Activated CD4-positive, alpha-beta T cell treated with anti-CD3 and anti-CD28 coated beads, Interleukin-2, amount 50 U/mL, for 48 hours (primary cell): ENCODE measurements at places on chromosomes 4 and X.

DNA sequence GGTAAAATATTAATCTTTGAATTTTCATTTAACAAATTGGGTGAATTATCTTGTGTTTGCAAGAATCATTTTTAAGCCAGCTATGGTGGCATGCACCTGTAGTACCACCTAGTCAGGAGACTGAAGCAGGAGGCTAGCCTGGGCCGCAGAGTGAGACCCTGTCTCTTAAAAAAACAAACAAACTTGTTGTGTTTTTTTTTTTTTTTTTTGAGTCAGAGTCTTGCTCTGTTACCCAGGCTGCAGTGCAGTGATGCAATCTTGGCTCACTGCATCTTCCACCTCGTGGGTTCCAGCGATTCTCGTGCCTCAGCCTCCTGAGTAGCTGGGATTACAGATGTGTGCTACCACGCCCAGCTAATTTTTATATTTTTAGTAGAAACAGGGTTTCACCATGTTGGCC, 2.2 kb downstream of the TXLNG start:
- no peak for DNase-seq

GRCh38 chr4:15244354-15244753, 183.5 kb upstream of the C1QTNF7 start:
- DNase-seq, result no peak

GRCh38 chrX:108049649-108050048, 4.8 kb downstream of the VSIG1 start:
- DNase-seq, result no peak

DNA sequence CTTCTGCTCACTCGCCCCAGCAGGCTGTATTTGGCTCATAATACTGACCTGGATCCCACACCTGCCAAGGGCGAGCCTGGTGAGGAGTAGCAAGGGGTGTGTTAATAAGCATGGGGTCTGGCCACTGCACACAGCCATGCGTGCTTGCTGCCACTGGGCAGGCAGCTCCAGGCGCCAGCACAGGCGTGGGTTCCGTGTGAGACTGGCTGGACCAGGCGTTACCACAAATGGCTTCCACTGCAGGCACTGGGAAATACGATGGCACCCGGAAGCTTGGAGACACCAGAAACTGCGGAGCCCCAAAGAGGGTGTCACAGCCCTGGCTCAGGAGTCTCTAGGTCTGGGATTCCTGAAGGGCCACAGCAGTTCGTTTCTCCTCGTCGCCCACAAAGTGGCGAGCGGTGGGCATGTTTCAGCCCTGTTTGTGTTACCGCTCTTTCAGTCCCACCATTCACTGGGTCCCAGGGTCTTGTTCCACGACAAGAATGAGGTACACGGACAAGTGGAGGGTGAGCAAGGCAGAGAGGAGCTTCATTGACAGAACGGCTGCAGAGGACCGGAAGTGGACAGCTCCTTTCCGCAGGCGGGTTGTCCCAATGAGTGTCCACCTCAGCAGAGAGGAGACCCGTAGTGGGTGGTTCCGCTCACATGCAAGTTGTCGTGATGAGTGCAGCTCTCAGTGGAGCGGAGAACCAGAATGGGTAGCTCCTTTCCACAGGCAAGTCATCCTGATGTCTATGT, 428.9 kb downstream of the EPHA5 start:
- DNase-seq, result no peak

GRCh38 chr4:149749784-149750183, 65.9 kb downstream of the IQCM start:
- no peak for DNase-seq

DNA sequence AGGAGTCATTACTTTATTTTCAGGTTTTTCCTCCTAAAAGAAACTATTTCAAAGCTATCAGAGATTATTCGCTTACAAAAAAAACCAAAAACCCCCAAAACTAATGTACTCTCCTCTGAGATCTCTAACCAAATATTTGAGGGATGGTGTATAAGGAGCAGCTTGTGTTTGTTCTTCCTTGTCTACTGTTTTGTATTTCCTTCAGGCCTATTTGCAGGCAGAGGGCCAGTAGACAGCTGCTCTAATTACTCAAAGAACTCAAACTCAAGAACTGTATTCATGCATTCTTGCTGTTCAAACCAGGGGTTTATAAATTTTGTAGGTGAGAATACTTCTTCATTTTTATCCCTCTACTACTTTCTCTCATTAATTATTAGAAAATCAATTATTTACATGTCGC, 51.3 kb downstream of the SH3RF1 start:
- DNase-seq, result no peak

GRCh38 chr4:169098969-169099690, 89.1 kb upstream of the CBR4 start:
- DNase-seq, result no peak

GRCh38 chr4:110751986-110752385, 129.1 kb upstream of the PITX2 start:
- DNase-seq, result no peak

- DNase-seq, result no peak
Observed at GRCh38 chrX:151899622-151900021, 13.1 kb upstream of the MAGEA4 start.

- no peak for DNase-seq
Observed at GRCh38 chrX:120768254-120768653, 107.4 kb downstream of the CT47B1 start.

DNA sequence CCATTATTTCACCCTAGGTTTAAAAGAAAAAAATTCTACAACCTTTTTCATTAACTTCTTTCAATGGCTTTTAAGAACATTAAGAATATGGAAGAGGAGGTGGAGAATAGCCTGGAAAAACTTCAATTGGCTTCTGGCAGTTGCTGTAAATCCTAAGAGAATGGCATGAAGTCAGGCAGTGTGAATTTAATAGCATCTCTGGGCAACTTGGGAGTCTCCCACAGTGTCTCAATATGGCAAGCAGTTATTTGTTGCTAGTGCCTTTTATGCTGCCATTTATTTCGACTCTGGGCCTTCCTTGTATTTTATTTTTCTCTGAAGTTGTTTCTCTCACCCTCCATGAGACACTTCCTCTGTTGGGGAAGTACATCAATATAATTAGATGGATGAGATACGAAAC, 322.1 kb downstream of the CBLL2 start:
- DNase-seq, result no peak

GRCh38 chr4:6705646-6706045, 4.0 kb downstream of the MRFAP1L1 start:
- DNase-seq, result no peak

DNA sequence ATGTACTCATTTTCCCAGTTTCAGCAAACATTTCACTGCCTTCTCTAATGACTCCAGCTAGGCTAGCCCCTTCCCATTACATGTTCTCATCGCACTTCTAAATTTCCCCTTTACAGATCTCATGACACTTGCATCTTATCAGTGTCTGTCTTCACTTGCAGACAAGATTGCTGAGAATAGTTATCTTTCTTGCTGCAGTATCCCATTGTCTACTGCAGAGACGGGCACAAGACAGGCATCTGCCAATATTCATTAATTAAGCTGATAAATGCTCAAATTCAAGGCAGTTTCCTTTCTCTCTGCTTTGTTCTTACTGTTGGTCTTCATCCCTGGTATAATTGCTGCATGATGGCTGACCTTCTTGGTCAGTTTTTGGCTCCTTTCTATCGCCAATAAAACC, 175.9 kb downstream of the ANTXR2 start:
- DNase-seq, result no peak

DNA sequence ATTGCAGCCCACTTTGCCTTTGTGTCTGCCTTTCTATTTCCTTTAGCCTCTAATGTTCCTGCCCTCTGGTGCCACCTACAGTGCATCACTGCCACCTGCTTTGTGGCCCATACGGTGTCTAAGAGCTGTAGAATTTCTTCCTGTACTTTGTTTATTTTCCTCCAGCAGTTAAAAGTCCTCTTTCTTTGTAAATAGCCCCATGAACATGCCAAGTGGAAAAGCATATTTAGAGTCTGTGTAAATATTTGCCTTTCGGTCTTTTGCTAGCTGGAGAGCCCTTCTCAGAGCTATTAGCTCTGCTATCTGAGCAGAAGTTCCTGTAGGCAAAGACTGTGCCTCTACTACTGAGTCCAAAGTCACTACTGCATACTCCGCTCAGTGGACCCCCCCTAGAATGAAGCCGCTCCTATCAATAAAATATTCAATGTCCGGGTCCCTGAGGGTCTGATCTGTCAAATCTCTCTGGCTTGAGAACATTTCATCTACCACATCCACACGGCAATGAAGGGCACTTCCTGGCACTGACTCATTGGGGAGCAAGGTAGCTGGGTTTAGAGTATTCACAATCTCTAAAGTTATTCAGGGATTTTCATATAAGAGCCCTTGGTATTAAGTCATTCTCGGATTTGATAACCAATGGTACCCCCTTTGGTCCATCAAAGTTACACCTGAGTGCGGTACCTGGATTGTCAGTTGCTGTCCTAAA, 36.3 kb downstream of the SULT1E1 start:
- peak; percentile 34 for DNase-seq

- no peak for DNase-seq
Observed at GRCh38 chr4:102723511-102723910, 37.3 kb downstream of the MANBA start.

DNA sequence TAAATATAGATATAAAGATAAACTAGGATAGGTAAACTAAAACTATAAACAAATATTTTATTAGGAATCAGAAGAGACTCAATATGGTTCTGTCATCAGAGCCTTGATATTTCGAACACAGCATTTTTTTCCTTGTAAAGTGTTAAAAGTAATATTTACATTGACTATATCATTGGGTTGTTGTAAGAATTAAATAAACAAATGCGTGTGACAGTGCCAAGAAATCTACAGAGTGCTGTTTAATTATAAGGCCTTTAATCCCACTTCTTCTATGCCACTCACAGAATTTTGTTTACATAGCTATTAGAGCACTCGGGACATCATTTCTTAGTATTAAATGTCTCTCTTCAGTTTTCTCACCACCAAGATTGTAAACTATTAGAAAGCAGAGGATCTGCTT, 807.4 kb downstream of the FSTL5 start:
- DNase-seq, result no peak

DNA sequence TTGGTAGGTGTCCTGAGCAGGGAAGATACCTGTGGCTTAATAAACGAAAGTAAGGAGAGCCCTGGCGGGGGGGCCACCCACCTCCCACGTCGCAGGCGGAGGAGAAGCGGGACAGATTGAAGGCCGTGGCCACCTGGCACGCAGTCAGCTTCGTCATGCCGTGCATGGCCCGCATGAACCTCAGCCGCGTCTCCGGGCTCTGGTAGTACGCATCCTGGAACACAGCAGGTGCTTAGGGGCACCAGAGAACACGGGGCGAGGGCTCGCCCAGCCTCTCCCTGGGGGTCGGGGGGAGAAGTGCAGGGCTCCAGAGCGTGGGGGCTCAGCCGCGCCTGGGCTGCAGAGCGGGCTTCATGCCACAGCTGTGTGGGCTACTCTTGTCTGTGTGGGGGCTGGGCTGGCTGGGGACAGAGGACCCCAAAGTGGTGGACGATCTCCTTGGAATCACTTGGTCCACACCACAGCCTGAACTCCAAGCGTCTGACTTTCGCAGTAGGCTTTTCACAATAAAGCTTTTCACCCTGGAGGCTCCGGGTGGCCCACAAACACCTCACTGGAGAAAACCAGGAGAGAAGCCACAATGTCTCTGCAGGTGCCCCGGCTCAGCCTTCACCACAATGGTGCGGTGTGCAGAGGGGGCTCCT, 27.1 kb upstream of the SLC25A6 start:
- no peak for DNase-seq
